ENCODE measurements at places on chromosomes 13 and 19.

DNA sequence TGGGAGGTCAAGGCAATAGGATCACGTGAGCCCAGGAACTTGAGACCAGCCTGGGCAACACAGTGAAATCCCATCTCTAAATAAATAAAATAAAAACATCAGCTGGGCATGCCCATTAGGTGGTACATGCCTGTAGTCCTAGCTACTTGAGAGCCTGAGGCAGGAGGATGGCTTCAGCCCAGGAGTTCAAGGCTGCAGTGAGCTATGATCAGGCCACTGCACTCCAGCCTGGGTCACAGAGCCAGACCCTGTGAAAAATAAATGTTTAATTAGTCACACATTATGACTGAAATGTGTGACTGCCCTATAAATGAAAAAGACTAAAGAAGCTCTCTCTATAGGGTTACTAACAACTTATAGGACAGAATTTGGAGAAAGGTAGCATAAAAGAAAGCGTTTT lies 37.7 kb downstream of the USP12 start:
- no peak for DNase-seq

DNA sequence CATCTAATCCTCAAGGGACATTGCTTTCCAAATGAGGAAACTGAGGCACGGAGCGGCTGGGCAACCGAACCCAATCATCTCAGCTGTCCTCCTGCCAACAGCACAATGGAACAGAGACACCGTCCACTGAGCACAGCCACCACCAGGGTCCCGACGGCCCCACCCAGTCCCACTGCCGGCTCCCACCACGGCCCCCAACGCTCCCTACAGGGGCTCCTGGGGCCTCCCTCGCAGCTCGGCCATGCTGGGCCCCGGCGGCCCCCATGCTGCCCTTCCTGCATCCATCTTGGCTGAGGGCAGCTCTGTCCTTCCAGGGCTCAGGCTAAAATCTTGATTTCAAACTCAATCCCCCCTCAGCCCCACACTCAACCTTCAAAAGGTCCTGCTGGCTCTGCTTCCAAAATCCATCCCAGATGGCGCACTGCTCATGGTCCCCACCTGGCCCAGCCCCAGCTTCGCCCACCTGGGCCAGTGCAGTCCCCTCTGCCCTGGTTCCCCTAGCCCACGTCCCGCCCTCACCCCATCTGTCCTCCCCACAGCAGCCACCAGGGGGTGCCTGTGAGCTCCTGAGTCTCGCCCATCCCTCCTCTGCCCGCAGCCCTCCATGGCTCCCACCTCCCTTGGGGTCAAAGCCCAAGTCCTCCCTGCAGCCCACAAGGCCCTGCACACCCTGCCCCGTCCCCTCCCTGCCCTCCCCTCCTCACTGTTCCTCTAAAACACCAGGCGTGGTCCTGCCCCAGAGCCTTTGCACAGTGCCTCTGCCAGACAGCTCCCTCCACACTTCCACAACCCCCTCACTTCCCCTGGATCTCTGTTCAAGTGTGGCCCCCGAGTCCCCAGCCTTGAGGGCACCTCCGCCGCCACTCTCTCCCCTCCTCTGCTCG lies 7.9 kb downstream of the PIP5K1C start:
- DNase-seq = no peak

GRCh38 chr13:89899302-89900103 lies 1448.0 kb upstream of the MIR17HG start:
- no peak for DNase-seq

DNA sequence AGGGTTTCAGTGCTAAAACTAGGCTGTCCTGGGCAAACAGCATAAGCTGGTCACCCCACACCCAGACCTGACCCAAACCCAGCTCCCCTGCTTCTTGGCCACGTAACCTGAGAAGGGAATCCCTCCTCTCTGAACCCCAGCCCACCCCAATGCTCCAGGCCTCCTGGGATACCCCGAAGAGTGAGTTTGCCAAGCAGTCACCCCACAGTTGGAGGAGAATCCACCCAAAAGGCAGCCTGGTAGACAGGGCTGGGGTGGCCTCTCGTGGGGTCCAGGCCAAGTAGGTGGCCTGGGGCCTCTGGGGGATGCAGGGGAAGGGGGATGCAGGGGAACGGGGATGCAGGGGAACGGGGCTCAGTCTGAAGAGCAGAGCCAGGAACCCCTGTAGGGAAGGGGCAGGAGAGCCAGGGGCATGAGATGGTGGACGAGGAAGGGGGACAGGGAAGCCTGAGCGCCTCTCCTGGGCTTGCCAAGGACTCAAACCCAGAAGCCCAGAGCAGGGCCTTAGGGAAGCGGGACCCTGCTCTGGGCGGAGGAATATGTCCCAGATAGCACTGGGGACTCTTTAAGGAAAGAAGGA lies 2.8 kb downstream of the PPP1R12C start:
- DNase-seq = no peak

DNA sequence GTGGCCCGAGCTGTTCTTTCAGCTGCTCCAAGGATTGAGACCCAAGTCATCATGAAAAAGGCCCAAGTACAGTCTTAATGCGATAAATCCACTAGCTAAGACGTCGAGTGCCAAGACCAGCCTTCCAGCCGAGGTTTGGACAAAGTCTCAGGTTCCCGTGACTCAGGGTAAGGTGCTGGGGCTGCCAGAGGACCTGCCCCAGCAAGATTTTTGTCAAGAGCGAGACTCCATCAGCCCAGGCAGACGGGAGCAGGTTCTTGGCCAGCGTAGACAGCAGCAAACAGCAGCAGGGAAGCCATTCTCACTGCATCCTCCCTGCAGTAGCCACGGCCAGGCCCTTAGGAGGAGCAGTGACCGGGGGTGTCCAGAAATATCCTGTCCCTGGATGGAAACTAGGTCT lies 3.4 kb downstream of the FEM1A start:
- DNase-seq = no peak

GRCh38 chr19:39840492-39840891 lies 5.7 kb downstream of the FBL start:
- DNase-seq = no peak

GRCh38 chr19:46068345-46069258 lies 27.8 kb upstream of the IGFL4 start:
- no peak for DNase-seq

GRCh38 chr13:35252536-35253205 lies 223.8 kb downstream of the MAB21L1 start:
- no peak for DNase-seq

DNA sequence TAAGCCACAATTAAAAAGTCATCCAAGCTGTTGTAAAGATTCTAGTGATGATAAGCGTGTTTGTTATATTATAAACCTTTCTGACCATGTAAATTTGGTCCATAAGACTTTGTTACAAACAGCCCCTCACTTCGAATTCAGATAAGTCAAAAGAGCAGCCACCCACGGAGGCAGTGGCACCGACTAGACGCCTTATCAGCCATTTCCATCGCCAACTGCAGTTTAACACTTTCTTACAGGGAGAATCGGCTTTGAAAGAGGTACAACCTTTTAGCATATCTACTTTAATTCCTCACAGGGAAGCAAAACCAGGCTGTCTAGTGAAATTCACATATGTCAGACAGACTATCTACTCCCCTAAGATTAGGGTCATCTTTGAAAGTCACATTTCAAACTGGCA lies 47.5 kb downstream of the SOX21 start:
- DNase-seq = no peak

GRCh38 chr19:44875666-44876451 lies 15.2 kb upstream of the TOMM40 start:
- DNase-seq = no peak

GRCh38 chr19:41355035-41355434 lies 1.3 kb upstream of the TGFB1 start:
- DNase-seq = no peak

- no peak for DNase-seq
These were observed 692 bp downstream of the CYP4F2 start for GRCh38 chr19:15897026-15897737.

- no peak for DNase-seq
These were observed at the start of gene ZNF888 for GRCh38 chr19:52922841-52923777. Gene ZNF888, minus strand, starts transcription at chr19:52923428. Its CDS starts 5,555 bp downstream, at chr19:52917873.

DNA sequence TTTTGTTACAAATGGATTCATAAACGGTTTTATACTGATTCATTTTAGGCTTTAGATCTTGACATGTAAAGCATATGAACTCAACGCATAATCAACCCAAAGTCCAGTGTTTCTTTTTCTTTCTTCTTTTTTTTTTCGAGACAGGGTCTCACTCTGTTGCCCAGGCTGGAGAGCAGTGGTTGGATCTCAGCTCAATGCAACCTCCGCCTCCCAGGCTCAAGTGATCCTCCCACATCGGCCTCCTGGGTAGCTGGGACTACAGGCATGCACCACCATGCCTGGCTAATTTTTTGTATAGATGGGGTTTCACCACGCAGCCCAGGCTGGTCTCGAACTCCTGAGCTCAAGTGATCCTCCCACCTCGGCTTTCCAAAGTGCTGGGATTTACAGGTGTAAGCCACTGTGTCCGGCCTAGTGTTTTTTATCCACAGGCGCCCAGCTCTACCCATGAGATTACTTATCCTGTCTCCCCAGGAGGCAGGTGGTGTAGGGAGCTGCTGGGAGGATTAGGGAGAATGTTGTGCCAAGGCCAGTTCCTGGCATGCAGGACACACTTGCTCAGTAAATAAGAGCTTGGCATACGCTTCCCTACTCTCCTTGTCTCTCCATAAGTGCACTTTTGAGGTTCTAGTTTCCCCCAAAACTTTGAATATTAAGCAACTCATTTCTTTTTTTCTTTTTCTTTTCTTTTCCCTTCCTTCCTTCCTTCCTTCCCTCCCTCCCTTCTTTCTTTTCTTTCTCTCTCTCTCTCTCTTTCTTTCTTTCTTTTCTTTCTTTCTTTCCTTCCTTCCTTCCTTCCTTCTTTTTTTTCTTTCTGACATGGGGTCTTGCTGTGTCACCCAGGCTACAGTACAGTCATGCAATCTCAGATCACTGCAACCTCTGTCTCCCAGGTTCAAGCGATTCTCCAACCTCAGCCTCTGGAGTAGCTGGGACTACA lies 4.8 kb upstream of the CEBPA start:
- no peak for DNase-seq

- no peak for DNase-seq
These were observed 16.0 kb downstream of the SMAD9 start for GRCh38 chr13:36903925-36904595.

GRCh38 chr13:77339408-77339807 lies 12.5 kb upstream of the MYCBP2 start:
- no peak for DNase-seq

- DNase-seq = no peak
These were observed 20.6 kb upstream of the OLFM2 start for GRCh38 chr19:9956956-9957355.

- DNase-seq = no peak
These were observed 78.7 kb downstream of the ZNF536 start for GRCh38 chr19:30450835-30451321.

- no peak for DNase-seq
These were observed 30.2 kb upstream of the SACS start for GRCh38 chr13:23463661-23464060.

GRCh38 chr19:17282488-17283125 lies 906 bp downstream of the ANKLE1 start:
- no peak for DNase-seq

DNA sequence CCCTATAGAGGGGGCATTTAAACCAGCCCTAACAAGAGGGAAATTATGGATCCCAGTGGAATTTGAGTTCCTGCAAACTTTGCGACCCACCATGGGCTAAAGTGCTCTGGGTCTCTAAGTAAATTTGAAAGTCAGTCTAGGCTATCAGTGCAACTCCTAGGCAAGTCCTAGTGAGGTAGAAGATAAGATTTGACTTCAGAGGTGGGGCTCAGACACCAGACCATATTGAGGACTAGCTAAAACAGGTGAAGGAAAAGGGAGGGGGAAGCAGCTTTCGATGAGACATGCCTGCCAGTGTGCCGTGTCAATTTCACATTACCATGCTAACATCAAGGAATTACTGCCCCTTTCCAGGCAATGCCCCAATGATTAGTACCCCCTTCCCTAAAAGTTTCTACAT lies 38.4 kb downstream of the CD320 start:
- DNase-seq = no peak

DNA sequence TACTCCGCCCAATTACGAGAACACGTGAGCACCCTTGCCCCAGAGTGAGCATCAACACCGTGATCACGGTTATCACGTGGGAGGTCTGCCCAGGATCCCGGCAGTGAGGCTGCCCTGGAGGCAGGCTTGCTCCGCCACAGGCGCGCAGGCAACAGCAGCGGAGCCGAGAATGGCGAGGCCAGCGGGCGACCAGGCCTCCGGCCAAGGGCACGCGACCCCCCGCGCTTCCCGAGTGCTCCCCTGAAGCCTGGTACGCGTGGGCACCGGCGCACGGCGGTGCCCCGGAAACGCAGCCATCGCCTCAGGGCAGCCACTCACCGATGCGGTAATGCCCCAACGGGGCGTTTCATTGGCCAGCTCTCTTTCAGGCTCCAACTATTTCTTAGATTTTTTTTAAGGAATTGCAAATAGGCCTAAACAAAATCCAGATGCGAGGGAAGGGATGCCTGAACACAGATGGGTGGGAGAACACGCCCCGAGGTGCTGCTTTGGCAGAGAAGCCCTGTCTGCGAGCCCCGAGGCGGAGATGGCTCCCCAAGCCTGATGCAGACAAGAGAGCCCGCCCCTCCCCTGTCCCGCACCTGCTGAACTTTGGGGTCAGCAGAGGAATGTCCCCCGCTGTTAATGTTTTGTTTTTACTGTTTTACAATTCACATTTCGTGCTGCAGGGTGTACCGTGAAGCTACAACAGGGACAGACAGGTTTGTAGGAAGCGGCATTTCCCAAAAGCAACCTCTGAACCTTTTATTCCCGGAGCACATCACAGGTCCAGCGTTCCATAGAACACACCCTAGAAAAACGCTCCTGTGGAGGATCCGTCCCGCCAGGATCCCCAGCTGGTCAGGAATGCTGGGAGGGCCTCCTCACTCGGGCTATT lies 132.7 kb downstream of the ZDHHC20 start:
- DNase-seq = no peak

GRCh38 chr19:646779-647565 lies 7.3 kb downstream of the FGF22 start:
- no peak for DNase-seq

DNA sequence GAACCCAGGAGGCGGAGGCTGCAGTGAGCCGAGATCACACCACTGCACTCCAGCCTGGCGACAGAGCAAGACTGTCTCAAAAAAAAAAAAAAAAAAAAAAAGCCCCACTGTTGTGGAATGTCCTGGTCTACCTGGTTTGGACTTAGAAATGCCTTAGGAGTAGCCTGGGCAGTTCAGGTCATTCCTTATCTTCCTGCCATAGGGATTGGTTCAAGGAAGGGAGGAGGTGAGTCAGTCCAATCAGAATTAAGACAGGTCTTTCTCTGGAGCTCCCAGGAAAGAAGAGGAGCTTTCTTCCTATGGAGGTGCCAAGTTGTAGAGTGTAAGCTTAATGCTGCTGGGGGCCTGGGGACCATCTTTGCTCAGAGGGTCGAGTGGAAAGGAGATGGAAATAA lies 44.8 kb downstream of the SIPA1L3 start:
- DNase-seq = no peak

DNA sequence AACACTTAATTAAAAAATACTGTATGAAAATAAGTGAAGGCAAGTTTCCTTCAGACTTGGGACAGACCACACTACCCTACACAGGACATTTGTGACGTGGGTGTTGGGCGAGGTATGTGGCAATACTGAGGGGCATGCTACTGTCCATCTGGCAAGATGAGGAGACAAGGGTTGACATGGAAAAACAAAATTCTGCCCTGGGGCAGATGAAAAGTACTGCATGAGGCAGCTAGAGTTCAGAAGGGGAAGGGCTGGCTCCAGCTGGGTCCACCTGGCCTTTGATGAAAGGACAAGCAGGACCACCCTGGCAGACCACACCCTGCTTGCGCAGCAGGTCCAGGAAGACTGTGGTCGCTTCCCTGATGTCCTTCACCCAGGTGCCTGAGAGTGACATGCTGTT lies 43.2 kb downstream of the LATS2 start:
- DNase-seq = no peak

- no peak for DNase-seq
These were observed 28.7 kb upstream of the FAM216B start for GRCh38 chr13:42752731-42753130.

GRCh38 chr13:71754407-71754974 lies 112.5 kb downstream of the DACH1 start:
- no peak for DNase-seq

Measured in SIG-M5 (cell line).